M059J (cell line): ENCODE measurements at places on chromosomes 4 and X.

DNA sequence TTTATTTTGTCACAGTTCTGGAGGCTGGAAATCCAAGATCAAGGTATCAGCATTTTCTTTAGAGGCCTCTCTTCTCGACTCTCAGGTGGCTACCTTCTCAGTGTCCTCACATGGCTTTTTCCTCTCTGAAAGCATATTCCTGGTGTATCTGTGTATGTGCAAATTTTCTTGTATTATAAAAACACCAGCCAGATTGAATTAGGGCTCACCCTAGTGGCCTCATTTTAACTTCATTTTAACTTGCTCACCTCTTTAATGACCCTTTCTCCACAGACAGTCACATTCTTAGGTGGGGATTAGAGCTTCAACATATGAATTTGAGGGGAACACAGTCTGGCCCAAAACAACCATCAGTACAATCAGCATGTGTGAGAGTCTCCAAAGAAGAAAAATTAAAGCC is 542.4 kb upstream of the FAM241A start:
- DNase-seq = no peak

- DNase-seq = no peak
These were observed 195.9 kb downstream of the MGST2 start for GRCh38 chr4:139861471-139861870.

DNA sequence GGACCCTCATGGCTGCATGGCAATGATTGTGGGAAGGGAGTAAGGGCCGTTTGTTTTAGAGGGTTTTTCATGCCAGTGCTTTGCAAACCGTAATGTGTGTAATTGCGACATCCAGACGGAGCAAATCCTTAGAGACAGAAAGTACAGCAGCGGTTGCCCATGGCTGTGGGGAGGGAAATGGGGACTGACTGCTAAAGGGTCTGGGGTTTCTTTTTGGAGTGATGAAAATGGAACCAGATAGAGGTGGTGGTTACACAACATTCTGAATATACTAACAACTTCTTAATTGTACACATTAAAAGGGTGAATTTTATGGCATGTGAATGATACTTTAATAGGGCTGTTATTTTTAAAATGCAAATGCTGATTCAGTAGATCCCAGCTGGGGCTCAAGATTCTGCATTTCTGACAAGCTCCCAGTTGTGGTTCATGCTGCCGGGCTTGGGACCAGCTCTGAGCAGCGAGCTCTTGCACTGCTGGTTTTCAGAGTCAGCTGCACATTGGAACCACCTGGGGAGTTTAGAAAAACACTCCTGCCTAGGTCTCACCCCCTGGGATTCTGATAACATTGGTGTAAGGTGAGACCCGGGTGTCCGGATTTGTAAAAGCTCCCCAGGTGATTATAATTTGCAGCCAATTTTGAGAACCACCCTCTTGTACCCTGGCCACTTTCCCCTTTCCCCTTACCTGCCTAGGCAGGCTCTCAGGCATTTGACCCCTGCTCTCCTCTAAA is 47.7 kb downstream of the PRPS1 start:
- DNase-seq = peak; percentile 43

DNA sequence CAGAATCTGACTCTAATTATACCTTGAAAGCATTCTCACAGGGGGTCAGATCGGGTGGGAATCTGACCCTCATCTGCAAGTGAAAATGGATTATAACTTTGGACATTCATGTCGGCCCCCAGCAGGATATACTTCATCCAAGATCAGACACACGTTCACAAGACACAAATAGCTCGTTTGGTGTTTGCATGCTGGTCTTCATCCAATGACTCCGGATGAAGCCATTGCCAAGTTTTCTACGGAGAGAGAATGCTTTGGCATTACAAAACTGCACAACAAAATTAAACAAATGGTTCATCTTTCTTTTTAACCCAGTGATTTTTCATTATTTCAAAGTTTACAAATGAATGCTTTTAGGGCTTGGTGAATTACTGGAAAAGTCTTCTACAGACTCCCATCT is 105.5 kb downstream of the MID1 start:
- no peak for DNase-seq

GRCh38 chrX:100072336-100072735 is 337.7 kb downstream of the PCDH19 start:
- DNase-seq = no peak

- no peak for DNase-seq
These were observed 62.5 kb downstream of the ABLIM2 start for GRCh38 chr4:8095956-8096689.

DNA sequence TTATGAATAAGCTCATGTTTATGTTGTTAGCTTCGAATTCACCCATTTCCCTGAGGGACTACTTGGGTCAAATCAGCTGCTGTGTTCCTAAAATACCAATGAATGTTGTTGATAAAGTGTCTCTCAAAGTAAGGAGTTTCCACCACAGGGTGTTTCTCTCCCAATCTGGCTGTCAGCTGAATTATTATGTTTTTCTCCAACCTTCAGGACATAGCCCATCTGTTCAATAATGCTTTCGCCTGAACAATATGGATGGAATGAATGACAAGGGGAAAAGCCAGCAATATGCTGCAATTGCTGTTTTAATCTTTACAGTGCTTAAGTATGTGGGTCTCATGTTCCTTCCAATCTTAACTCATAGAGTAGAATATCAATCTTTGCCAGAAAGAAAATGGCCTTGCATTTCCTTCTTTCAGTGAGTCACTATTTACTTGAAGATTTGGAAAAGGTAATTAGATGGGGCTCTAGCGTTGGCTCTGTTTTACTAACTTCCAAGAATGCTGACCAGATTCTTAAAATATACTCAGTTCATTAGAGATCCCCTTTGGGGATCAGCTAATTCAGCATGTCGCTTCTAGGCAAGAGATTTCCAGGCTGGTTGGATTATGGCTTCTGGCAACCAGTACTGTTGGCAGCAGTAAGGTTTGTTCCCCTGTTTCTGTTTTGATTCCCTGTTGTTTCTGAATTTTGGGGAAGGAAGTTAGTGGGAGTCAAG is 410.5 kb downstream of the PPP3CA start:
- no peak for DNase-seq

GRCh38 chr4:8480221-8480620 is 39.6 kb downstream of the TRMT44 start:
- DNase-seq = no peak

DNA sequence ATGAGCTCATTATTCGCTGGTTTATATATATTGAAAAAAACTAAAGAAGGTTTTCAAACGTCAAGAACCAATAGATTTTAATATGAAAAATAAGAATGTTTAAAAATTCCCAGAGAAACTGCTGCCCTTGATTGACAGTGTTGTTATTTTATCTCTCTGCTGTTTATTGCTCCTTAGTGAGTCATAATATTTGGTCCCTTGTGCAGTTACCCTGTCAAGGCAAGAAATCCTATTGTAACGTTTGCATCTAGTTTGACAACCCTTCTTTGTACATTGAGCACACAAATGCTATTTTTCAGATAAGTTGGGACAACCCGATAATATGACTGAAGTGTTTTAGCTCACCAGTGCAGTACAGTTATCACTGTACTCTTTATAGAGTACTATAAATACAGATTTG is 349.4 kb downstream of the CCSER1 start:
- no peak for DNase-seq

- DNase-seq = peak; percentile 5
These were observed 408.2 kb downstream of the BCOR start for GRCh38 chrX:39689376-39690104.

DNA sequence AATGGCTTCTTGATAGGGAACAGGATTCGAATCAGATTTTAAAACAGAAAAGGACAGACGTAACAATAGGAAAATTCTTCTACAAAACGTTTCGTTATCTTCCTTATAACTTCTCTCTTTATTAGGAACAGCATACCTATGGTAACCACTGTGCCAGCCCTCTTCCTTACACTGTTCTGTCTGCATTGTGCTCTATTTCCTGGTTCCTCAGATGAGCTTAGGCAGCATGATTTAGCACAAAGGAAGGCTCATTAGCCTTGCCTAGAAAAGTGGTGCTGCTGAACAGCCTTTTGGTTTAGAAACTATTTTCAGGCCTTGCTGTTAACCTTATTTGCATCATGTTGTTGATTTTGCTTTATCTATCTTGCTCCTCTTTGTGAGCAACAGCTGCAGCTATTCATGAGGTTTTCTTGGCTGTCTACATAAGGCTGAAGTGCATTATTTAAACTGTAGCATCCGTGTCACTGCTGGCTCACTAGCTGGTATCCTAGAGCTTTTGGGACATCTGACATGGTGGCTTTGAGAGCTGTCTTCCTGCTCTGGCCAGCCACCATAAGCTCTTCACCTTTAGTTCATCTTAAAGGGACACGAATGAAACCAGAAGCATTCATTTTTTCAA is 69.9 kb upstream of the NRK start:
- no peak for DNase-seq

DNA sequence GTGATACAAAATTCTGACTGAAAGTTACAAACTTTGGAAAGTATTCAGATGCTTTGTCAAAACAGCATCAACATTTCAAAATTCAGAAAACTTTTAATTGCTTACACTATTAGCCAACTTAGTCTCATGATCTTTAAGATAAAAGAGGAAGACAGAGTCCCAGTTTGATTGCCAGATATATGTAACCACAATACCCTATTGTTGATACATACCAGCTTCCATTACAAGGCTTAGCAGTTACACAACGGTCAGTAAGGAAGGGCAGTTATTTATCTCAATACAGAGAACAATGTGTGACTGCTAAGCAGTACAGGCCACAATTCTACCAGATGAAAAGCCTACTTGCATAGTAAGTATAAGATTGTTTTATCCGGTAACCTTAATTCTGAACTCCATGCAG is 138.4 kb downstream of the SPANXN3 start:
- no peak for DNase-seq

DNA sequence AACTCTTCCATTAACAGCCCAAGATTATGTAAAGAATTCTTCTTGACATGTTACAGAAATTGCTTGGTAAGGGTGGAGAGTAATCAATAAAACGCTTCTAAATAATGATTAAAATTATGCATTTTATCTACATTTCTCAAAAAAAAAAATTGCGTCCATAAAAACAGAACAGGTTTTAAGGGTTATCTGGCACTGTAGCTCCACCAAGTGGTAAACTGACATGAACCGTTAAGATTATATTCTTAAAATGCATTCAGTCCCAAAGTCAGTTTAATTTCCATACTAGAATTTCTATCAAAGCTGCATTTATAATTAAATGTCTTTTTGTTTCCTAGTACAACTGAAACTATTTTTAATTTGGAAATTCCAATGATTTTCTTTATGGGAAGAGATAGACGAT is 214.0 kb upstream of the UGT8 start:
- peak; percentile 42 for DNase-seq

DNA sequence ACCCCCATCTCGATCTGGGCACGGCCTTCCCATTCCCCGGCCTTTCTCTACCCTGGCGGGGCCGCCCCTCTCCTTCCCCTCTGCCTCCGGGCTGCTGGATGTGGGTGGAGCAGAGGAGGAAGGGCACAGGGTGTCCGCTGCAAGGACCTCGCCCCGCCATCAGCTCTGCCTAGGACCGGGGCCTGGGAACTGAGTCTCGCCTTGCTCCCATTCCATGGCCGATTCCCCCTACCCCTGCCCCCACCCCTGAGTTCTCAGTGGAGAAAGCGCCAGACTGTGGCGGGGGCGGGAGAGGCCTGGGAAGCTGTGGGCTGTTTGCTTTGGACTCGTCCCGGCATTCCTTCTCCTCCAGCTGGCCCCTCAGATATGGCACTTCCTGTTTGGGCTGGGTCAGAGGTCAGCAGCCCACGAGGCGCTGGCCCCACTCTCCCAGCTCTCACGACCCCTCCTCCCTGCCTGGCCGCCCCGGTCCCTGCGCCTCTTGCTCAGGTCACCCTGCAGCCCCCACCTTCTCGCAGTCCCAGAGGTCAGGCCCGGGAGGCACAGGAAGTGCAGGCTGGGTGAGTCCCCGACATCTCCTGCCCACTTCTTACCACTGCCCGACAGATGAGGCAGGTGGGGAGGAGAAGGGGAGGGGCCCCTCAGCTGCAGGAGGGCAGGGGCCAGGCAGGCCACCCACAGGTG is 6.4 kb upstream of the BGN start:
- no peak for DNase-seq

DNA sequence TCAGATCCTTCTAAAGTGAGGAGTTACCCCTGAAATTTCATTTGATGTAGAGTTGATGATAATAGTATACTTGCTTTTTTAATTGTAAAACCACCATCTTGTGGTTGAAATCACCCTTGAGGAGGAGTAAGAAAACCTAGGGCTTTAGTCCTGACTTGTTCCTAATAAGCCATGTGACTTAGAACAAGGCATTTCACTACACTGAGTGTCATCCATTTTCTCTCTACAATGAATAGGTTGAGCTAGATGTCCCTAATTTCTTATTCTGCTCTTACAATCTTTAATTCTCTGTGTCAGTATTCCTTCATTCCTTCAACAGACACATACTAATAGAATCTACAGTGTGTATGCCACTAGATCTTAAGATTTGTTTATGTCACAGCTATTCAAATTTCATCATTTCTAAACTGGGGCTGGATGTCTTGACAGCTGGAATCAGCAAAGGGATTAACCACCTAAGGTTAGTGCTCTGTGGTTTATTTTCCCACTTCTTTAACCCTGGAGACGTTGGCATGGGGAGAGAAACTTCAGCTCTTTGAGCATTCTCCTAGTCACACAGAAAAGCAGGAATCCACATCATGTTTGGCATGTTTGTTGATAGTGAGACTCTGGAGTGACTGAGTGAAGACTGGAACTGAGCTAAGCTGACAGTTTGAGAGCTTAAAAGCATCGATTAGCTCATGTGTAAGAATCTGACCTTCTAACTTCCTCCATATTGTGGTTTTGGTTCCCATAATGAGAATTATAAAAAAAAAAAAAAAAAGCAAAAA is 246.3 kb downstream of the NDST4 start:
- no peak for DNase-seq

DNA sequence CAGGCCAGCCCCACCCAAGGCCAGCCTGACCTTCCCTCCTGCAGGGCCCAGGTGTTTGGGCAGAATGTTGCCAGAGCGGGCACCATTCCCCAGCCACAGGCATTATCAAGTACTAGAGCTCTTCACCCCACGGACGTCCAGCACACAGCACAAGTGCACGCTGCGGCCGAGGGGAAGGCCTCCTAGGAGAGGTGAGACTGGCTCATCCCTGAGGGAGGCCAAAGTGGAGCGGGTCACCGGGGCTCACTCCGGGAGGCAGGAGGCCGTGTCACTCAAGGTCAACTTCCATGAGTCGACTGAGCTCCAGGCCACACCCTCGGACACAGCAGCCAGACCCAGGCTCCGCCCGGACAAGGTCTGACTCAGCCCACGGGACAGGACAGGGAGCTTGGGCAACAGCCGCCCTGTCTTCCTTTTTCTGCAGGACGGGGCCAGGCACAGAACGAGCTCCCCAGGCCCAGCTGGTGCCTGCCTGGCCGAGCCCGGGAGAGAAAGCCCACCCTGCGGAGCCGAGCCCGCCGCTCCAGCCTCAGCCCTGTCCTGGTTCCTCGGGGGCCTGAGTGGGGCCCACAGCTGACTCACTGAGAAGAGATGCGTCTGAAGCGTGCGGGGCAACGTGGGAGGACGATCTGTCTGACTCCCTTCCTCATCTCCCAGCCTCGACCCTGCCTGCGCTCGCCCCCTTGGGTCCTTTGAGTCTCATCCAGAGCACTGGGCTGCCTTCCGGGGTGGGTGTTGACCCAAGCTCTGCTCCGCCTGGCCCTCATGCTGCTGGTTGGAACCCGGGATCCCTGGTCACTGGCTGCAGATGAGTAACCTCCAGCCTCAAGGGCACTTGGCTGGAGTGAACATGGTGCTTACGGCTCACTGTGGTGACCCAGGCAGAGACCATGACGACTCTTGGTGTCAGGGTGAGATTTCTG is 1.6 kb downstream of the SLC49A3 start:
- peak; percentile 91 for DNase-seq

- no peak for DNase-seq
These were observed 373.6 kb downstream of the MID1IP1 start for GRCh38 chrX:39174772-39175417.
